ENCODE measurements at places on chromosomes 7 and 10.

DNA sequence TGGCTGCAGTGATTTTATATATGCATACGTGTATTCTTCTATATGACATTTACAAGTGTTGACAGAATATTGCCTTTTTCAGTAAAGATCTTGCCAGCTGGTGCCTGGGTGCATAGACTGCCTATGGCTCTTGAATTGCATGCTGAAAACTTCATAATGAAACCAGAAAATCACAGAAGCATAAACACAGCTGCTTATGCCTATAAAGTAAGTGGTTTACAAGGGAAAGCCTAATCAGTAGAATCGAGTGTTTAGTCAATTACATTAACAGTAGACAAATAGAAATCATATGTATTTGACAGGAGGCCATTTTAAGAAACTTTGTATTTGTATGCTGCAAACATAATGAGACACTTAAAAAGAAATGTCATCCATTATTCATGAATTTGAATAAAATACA lies 82.5 kb downstream of the TMEM168 start:
- no peak for DNase-seq

- peak; percentile 59 for DNase-seq
These were observed 48.7 kb upstream of the DYNC1I1 start for GRCh38 chr7:95723583-95724180.

DNA sequence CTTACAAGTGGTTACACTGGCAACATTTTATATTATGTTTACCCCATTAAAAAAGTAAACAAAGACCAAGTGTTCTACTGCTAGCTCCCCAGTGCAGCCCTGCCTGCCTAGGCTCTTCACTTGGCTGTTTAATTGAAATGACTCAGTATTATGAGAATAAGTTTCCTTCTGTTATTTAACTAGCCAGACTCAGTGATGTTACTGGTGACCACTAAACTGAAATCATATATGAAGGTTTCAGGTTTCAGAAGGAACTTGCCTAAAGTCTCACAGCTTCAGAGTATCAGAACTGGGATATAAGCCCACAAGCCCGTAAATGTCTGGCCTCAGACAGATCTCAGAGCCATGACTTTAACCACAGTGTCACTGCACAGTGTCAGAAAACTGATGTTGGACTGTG lies 66.8 kb upstream of the EXOC4 start:
- DNase-seq: no peak

- no peak for DNase-seq
These were observed 46.0 kb upstream of the KDM7A start for GRCh38 chr7:140222814-140223213.

- no peak for DNase-seq
These were observed 160.6 kb downstream of the FGFR2 start for GRCh38 chr10:121437596-121437995.

- no peak for DNase-seq
These were observed 483.6 kb downstream of the NRG3 start for GRCh38 chr10:82358486-82359099.

- no peak for DNase-seq
These were observed at the start of gene CPVL for GRCh38 chr7:29146057-29146706. Gene CPVL, minus strand, starts transcription at chr7:29146537. Its CDS starts 25,476 bp downstream, at chr7:29121061.

- no peak for DNase-seq
These were observed 43.4 kb downstream of the ZNF503 start for GRCh38 chr10:75358132-75358531.

- no peak for DNase-seq
These were observed 43.0 kb downstream of the HERC4 start for GRCh38 chr10:68032113-68032512.

- peak; percentile 55 for DNase-seq
These were observed 91.9 kb downstream of the MYL10 start for GRCh38 chr7:101537205-101537604.

- DNase-seq: no peak
These were observed 6.1 kb downstream of the LRRTM3 start for GRCh38 chr10:66931949-66932343.

- no peak for DNase-seq
These were observed 286.4 kb downstream of the WDR11 start for GRCh38 chr10:121137533-121137932.

- no peak for DNase-seq
These were observed 26.9 kb downstream of the VPS41 start for GRCh38 chr7:38881947-38882684.

DNA sequence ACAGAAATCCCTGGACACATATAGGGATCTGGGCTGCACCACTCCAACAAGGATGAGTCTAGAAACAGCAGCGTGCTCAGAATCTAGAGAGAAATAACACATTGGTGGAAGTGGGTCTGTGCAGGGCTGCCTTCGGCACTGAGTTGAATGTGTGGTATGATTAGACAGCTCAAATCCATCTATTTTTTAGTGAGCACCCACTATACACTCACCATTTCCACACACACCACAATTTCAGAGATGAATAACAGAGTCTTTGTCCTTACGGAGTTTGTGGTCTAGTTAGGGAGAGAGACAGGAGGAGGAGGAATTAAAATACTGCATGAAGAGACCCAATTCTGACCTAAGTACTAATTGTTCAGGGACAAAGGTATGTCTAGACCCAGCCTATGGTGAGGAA lies 44.2 kb downstream of the JAZF1 start:
- no peak for DNase-seq

GRCh38 chr7:29995652-29996051 lies 6.1 kb upstream of the SCRN1 start:
- DNase-seq: peak; percentile 39

- DNase-seq: no peak
These were observed 24.6 kb upstream of the TMEM273 start for GRCh38 chr10:49212783-49213182.

GRCh38 chr10:88045096-88045495 lies 181.7 kb downstream of the PTEN start:
- no peak for DNase-seq

GRCh38 chr7:24283554-24283896 lies 465 bp upstream of the NPY start:
- no peak for DNase-seq

DNA sequence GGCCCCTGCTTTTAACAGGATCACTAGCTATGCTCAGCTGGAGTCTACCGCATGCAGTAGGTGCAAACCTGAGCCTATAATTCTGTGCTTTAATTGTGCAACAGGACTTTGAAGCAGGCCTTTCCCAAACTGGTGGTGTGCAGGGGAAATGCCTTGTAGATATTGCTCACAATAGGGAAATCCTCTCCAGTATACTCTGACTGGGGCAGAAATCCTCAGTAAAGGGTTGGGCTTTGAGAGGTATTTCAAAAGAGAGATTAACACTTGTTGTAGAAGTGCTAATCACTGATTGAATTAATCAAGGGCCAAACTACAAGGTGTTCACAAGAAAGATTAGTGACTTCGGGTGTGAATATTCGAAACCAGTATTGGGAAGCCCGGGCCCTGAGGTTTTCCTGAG lies 58.5 kb upstream of the EXOC6 start:
- no peak for DNase-seq

GRCh38 chr7:77197141-77197540 lies 2.5 kb downstream of the FGL2 start:
- no peak for DNase-seq

GRCh38 chr10:13765641-13766341 lies 179.0 kb downstream of the PRPF18 start:
- DNase-seq: no peak

GRCh38 chr7:140426130-140426529 lies 22.3 kb downstream of the RAB19 start:
- DNase-seq: no peak

DNA sequence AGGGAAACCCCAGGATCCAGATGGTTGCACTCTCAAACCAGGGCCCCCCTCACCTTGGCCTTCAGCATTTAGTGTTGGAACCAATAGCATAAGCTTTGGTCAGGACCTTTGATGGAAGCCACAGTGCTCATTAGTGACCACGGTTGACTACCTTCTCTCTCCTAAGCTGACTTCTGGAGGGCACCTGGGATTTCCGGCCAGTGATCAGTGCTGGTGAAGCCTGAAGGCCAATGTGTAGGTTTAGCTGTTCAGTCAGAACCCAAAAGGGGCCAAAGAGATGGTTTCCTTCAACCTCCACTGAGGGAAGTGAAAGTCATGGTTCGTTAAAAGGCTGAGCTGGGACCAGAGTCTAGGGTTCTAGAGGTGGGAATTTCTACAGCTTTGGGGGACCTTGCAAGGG lies 46.4 kb downstream of the TCF7L2 start:
- DNase-seq: no peak

- no peak for DNase-seq
These were observed 114.0 kb downstream of the DNAH11 start for GRCh38 chr7:21656796-21657195.

DNA sequence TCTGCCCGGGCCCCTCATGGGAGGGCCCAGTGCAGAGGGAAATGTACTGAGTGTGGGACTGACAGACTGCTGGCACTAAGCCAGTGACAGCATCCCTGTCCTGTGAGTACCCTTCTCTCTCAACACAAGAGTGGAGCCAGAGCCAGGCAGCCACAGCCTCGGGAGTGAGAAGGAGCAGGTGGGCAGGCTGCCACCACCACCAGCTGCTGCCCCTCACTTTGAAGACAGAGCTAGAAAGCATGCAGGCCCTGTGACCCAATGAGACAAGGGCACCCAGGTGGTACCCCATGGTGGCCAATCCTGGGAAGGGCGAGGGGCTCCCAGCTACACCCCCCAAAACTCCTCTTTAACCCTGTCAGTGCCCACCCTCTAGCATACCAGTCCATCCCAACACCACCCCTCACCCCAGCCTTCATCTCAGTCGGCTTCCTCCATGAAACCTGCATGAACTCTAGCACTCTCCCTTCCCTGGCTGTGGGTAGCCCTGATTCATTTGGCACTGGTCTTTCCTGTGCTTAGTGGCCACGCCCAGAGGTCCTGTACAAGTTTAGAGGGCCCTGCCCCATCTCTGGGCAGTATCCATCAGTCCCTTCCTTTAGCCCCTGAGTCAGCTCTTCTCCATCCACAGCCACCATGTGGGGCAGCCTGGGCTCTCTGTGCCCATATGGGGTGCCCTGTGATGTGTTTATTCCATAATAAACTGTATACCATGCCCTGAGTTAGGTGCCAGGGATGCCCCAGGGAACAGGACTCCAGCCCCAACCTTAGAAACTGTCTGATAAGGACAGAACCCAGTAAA lies 207.0 kb upstream of the ZMIZ1 start:
- DNase-seq: no peak

DNA sequence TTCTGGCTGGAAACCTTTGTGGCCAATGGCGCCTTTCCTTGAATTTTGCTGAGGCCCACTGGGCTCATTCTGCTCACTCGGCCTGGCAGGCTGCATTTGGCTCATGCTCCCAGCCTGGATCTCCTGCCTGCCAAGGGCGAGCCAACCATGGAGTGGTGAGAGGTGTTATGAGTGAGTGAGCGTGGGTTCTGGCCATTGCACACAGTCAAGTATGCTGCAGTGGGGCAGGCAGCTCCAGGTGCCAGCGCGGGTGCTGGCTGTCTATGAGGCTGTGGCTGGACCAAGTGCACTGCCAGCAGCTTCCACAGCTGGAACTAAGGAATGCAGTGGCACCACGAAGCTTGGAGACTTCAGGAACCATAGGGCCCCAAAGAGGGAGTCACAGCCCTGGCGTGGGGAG lies 42.2 kb upstream of the TUBB8 start:
- DNase-seq: no peak

GRCh38 chr10:24292304-24293293 lies 83.7 kb downstream of the KIAA1217 start:
- no peak for DNase-seq

GRCh38 chr10:132836832-132837540 lies 51.0 kb upstream of the NKX6-2 start:
- DNase-seq: peak; percentile 6

GRCh38 chr10:124716369-124716768 lies 27.8 kb downstream of the FAM53B start:
- no peak for DNase-seq

DNA sequence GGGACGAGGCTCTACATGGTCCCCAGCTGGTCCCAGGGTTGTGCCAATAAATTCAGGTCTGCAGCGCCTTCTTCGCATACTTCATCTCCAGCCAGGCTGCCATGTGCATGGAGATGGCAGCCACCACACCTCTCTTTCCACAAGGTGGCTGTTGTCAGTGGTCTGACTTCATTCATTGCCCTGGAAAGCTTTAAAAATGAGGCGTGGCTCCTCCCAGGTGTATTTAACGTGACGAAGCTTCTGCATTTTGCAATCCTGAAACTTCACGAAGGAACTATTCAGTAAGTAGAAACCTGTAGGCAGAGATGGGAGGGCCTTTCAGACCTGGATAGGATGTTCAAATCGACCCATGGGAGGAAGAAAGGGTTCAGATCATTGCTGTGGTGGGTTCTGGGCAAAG lies 53.7 kb downstream of the PFKFB3 start:
- DNase-seq: no peak
